ENCODE measurements at places on chromosomes 2 and 18.

DNA sequence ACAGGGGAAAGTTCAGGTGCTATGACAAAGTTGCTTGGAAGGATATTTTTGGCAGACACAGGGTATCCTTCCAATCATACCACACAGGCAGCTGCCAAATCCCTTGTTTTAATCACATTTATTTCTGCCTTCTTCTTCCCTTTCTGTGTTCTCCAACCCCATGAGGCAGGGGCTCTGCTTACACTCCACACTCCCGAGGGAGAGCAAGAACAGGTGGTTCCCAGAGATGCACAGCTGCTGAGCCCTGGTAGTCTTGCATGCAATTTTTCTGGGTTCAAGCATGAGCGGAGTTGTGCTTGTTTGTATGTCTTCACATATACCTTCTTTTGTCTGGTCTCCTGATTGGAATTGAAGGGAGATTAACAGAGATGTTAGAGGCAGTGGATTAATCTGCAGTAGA is 251.7 kb upstream of the ST6GAL2 start:
- no peak for DNase-seq

GRCh38 chr2:101371636-101372035 is 15.7 kb downstream of the CREG2 start:
- DNase-seq = no peak

DNA sequence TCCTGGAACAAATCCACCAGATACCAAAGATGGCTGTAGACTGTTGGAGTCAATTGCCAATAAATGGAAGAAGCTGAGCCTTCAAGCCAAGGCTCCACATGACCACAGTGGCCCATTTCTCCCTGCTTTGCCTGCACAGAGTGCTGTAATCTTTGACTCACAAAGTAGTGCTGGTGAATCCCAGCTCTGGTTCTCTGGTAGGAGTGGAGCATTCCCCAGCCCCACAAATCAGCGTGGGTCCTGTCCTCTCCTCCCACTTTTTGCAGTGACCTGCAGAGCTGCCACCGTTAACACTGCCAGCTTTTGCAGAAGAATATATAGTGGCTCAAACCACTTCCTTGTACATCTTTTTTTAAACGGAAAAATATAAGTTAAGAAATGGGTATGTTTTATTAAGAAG is 93.9 kb downstream of the MGAT5 start:
- DNase-seq = no peak

DNA sequence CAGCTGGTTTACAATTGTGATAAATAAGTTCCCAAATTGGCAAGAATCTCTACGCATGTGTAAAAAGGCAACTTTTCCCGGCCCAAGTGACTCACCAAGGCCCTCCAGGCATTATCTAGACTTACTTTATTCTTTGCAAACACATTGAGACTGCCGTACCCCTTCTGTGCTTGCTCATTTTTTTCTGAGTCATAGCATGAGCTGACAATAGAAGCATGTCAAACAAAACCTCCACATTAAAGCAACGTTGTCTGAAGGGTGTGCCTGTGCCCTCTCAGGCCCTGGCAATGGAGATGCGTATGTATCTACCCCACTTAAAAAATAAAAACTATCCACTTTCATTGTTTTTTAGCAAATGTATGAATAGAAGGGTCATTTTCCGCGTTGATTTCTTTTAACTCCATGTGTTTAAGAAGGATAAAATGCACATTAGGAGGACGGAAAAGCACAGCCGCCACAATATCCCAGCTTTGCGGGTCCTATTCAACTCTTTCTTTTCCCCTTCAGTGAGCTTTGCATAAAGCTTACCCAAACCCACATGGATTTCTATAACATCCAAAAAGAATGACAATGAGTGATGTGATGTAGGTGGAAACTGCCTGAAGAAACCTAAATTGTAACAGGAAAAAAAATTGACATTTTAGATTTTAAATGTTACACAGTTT is 298.2 kb downstream of the CDCA7 start:
- DNase-seq = no peak

DNA sequence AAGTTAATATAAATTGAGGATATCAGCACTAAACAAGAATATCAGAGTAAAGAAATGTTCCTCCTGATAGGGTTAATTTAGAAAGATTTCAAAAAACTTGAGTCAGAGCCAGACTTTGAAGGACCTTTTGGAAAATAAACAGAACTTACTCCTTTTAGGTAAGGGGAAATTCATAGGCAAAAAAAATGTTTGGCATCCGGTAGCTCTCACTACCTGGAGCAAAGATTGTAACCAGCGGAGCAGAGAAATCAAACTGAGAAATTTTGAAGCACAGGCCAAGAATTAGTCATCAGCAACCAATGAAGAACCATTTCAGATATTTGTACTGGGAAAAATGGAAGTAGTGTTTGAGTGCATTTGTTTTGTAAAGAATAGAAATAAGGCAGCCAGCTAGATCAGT is 113.0 kb downstream of the ICA1L start:
- DNase-seq = no peak

DNA sequence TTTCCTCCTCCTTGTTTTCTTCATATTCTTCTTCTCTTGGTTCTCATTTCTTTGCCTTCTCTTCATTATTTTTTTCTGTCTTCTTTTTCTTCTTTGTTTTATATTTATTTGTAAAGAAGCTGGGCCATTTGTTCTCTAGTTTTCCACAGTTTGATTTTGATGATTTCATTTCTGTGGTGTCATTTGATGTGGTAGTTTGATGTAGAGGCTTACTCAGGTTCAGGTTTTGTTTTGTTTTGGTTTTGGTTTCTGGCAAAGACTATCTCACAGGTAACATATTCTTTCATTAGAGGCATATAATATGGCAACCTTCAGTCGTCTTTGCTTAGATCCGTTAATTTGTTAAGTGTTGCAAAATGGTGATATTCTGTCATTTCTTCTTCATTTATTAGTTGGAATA is 75.3 kb downstream of the BABAM2 start:
- no peak for DNase-seq

GRCh38 chr18:41873730-41874129 is 81.3 kb upstream of the PIK3C3 start:
- no peak for DNase-seq

GRCh38 chr2:86185517-86186212 is 9.6 kb downstream of the IMMT start:
- no peak for DNase-seq

- no peak for DNase-seq
Observed at GRCh38 chr2:138298120-138298814, 203.3 kb upstream of the SPOPL start.

- DNase-seq = no peak
Observed at GRCh38 chr18:44773640-44774155, 93.0 kb downstream of the SETBP1 start.

- no peak for DNase-seq
Observed at GRCh38 chr18:43970656-43971055, 693.4 kb upstream of the SYT4 start.

- DNase-seq = no peak
Observed at GRCh38 chr2:73374269-73374668, 11.4 kb upstream of the ALMS1 start.

DNA sequence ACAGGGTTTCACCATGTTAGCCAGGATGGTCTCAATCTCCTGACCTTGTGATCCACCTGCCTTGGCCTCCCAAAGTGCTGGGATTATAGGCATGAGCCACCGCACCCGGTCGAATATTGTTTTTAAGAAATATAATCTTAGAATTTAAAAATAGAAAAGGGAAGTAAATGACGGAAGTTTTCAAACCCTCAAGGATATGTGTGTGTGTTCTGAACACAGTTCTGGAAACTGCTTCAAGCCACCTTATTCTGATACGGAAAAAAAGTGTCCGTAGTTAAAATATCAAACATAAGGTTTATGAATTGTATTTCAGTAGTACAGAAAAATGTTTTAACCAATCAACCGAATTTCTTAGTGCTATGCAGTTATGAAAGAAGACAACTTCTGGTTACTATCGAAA is 115.9 kb downstream of the UPP2 start:
- no peak for DNase-seq

GRCh38 chr2:64330281-64331113 is 123.5 kb upstream of the LGALSL start:
- peak; percentile 68 for DNase-seq

- DNase-seq = no peak
Observed at GRCh38 chr2:74894272-74894981, 60.5 kb downstream of the HK2 start.

DNA sequence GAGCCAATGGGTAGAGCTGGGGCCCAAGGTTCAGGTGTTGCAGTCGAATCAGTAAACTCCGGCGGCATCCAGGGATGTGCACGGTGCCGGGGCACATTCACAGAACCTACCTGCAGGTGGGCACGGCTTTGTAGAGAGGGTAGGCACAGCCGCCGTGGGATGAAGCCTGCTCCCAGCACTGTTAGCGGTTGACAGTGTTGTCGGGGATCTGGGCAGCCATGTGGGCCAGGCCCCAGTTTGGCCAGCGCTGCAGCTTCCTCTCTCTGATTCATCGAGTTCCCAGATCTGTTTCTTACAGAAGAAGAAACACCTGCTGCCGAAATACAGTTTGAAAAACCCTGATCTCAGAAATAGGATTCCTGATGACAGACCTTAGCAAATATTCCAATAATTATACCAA is 274.8 kb downstream of the AGAP1 start:
- no peak for DNase-seq

DNA sequence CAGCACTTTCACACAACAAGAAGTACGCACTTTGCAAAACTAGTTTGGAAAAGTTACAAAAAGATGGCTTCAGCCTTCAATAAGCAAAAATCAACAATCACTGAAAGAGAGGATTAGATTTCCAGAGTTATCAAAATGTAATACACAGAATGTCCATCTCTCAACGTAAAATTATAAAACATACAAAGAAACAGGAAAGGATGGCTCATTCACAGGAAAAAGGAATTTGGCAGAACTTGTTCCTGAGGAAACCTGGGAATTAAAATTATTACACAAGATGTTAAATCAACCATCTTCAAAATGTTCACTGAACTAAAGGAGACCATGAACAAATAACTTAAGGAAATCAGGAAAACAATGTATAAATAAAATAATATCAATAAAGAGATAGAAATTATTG is 8.0 kb downstream of the C2orf92 start:
- no peak for DNase-seq

- DNase-seq = no peak
Observed at GRCh38 chr2:199019898-199020507, 437.7 kb downstream of the SATB2 start.

DNA sequence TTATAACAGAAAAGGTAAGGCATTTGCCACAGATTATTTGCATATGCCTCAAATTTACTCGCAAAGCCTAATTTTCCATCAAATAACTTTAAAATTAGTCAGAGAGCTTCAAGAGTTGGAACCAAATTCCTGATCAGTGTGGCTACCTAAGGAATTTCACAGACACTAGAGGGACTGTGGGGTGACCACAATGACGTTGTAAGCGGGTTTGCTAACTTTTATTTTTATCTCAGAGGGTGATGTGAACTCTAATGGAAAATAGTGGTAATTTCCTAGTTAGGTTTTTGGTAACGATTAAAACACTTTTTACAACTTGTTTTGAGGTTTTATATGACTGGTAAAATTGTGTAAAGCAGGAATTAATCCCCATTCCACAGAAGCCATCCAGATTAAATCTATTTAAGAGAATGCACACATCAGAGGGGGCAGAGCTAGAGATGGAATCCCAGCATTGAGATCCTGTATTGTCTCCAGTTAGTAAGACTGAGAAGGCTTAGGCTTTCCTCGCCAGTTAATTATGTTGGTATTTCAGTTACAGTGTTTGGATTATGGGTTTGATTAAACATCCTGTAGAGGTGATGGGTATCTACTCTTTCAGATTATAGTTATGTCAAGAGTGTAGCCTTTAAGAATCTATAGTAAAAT is 129.0 kb downstream of the GPD2 start:
- no peak for DNase-seq

GRCh38 chr18:3667255-3668137 is 217.5 kb downstream of the TGIF1 start:
- DNase-seq = no peak

- DNase-seq = no peak
Observed at GRCh38 chr18:28153485-28154065, 23.4 kb downstream of the CDH2 start.

GRCh38 chr2:40690525-40690924 is 238.6 kb upstream of the SLC8A1 start:
- no peak for DNase-seq

GRCh38 chr2:219775506-219775905 is 148.1 kb downstream of the SLC4A3 start:
- no peak for DNase-seq

GRCh38 chr2:126884861-126885750 is 13.6 kb upstream of the TEX51 start:
- DNase-seq = no peak

DNA sequence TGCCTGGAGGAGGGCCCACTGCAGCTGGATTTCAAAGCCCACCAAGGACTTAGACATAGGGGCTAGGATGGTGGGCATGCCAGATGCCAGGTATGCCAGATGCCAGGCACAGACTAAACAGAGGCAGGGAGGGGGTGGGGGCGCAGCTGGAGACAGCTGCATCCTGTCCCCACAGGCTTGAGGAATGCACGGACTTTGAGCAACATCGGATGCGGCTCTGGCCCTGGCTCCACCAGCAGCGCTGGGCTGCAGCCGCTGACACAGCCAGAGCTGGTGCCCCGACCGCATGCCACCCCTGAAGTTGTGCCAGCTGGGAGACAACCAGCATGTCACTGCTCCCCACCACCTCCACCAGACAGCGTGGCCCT is 39.5 kb downstream of the AQP12A start:
- DNase-seq = no peak

- DNase-seq = no peak
Observed at GRCh38 chr2:150256736-150257135, 230.7 kb downstream of the RND3 start.

DNA sequence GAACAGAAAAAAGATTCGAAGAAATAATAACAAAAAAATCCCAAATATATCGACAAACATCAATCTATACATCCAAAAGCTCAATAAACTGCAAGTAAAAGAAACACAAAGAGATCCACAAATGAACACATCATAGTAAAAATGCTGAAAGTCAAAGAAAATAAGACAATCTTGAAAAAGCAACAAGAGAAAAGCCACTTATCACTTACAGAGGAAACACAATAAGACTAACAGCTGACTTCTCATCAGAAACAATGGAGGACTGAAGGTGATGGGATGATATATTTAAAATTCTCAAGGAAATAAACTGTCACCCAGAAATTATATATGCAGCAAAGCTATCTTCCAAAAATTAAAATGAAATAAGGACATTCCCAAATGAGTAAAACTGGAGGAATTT is 140.3 kb downstream of the NDUFA10 start:
- DNase-seq = no peak

- DNase-seq = no peak
Observed at GRCh38 chr2:40352703-40353099, 99.2 kb downstream of the SLC8A1 start.

DNA sequence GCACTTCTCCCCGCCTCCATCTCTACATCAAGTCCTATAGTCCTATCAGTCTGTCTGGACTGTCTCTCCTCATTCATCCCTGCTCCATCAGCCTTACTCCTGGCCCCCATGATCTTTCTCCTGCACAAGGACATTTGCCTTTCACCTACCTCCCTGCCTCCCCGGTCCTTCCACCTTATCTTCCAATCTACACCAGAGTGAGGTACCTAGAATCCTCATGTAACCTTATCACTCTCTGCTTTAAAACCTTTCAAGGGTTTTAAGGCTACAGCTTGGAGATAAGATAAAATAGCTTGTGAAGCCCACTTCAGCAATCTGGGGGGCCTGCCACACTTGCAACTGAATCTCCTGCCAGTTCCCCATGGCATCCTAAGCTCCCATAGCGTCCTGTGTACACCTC is 12.8 kb downstream of the CDC42EP3 start:
- DNase-seq = no peak

Data from stimulated activated CD4-positive, alpha-beta T cell treated with anti-CD3 and anti-CD28 coated beads, Interleukin-1b, Interleukin-23, amount 100 ng/mL, for 1 hour (primary cell).